Stimulated activated CD4-positive, alpha-beta T cell treated with anti-CD3 and anti-CD28 coated beads, Interleukin-1b, Interleukin-23, amount 100 ng/mL, for 1 hour (primary cell): ENCODE measurements at places on chromosomes 2 and 18.

DNA sequence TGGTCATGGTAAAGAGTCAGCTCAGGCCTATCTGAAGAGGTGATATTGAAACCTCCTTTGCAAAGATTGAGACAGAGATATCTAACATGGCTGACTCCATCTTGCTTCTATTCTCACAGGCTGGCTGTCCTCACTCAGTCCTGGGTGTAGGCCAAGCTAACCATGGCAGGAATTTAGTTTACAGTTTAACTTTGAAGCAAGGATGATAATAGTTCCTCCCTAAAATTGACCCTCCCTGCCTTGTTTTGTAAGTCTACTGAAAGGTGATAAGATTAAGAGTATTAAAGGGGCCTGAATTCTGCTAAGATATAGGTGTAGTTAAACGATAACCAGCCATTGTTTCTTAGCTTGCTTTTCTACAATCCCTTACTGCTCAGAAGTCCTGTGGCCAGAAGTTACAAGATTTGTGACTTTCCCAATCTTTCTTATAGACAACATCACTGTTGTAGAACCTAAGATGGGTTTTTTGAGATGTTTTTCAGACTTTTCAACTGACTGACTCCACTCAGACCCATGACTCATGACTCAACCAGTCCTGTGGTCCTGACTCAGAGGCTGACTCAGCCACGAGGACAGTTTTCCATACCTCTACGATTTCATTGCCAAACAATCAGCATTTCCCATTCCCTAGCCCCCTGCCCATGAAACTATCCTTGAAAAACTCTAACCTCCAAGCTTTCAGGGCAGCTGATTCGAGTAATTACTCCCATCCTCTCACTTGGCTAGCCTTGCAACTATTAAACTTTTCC is 195.7 kb upstream of the SESTD1 start:
- no peak for DNase-seq

- DNase-seq: no peak
These were observed 226.9 kb upstream of the NXPH2 start for GRCh38 chr2:139007130-139007529.

- no peak for DNase-seq
These were observed 2039.2 kb upstream of the CELF4 start for GRCh38 chr18:39604836-39605235.

GRCh38 chr18:24659827-24660720 is 199.6 kb downstream of the HRH4 start:
- no peak for DNase-seq

DNA sequence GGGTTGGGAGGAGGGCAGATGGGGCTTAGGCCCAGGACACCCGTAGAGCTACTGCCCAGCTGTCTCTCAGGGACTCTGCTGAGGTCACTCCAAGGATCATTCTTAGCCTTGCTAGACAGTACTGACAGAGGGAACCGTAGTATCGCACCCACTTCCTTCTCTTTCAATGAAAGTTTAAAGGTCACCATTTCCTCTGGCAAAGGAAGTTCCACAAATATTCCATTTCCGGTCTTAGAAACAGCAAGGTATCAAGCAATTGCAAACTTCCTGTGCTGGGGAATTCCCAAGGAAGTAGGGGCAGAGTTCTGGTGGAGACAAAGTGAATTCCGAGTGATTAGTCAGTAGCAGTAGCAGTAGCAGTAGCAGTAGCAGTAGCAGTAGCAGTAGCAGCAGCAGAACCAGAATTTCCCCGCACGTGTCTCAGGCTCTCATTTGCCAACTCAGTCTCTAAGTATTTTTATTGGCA is 24.7 kb downstream of the IL1B start:
- DNase-seq: no peak

GRCh38 chr2:16708173-16708572 is 42.5 kb upstream of the CYRIA start:
- no peak for DNase-seq

DNA sequence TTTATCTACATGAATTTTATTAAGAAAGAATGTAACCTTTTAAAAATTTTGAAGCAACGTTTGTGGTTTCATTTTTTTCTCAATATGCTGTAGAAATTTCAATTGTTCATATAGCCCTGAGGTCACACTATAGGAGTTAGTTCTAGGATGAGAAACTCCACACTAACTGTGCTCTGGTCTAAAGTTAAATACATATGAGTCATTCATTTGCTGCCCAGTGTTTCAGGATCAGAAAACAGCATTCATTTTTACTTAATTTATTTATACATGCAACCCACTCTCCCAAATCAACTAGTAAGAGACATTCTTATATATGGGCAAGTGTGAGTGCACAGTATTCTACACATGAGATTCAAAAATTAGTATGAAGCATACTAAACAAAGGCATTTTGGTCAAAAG is 137.9 kb downstream of the DOCK10 start:
- no peak for DNase-seq
